GM12878 (cell line): ENCODE measurements at places on chromosomes 2 and 18. TPM values are rescaled to one million over a fixed set of nuclear protein-coding genes. Genes with fewer than 3 reads are reported as not detected.

- DNase-seq: no peak
These were observed 98.8 kb upstream of the NCKAP5 start for GRCh38 chr2:133667085-133667484.

DNA sequence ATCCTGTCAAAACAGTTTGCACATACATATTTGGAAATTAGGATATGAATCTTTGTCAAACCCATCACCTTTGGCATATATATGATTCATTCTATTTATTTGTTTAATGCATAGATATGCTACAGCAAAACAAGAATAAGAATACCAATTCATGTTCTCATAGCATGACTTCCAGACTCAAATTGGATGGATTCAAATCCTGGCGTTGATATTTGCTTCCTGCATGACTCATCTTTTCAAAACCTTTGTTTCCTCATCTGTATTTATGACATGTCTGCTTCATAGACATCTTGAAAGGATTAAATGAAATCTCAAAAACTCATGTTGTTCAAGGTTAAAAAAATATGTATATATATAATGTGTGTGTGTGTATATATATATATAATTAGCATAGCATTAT is 261.3 kb downstream of the MBD5 start:
- DNase-seq: no peak

- DNase-seq: no peak
These were observed 112.1 kb downstream of the RND3 start for GRCh38 chr2:150375333-150375732.

The SIX2 gene
- total RNA-seq: not detected in 2 replicates

DNA sequence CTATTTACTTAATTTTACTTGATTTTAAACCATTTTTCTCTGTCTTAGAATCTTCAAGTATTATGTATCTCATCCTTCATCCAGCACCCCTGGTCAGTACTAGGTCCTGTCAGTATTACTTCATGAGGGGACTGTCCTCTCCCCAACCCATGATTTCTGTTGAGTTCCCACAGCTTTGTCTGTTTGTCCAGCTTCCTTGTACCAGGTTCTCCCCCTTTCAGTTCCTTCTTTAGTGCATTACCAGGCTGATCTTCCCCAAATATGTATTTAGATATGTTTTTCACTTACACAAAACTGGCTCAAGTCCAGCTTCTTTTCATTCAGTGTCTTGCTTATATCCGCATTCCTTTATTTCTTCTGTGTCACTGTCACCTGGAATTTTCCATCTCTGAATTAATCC is 13.8 kb upstream of the TTC27 start:
- no peak for DNase-seq

DNA sequence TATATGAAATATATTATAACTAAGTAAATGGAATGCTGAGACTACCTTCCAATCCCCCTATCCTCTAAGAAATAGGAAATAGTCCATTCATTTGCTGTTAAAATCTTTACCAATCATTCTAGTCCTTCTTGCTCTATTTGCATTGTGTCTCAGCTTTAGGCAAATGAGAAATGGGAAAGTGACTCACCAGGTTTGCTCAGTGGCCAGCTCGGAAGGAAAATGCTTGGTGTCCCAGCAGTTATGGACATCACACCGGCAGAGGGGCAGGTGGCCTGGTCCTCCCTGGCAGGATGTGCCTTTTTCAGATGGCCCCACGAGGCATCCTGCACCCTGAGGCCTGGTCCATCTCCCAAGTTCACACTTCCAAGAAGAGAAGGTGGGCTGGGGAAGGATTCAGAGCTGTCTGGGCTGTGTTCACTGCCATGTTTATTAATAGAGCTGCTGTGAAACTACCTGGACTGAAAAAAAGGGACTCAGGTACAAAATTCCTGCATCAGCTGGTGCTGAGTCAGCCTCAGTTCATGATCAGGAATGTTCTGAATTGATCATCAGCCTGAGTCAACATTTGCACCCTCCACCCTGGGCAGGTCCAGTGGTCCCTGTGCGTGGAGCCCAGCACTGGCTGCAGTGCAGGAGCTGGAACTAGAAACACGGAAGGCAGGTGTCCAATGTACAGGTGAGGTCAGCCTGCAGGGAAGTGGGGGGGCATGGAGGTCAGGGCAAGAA is 60.1 kb upstream of the ARL4C start:
- no peak for DNase-seq

- DNase-seq: no peak
These were observed 23.8 kb downstream of the CD28 start for GRCh38 chr2:203730076-203730729.

The PAX8 gene
- total RNA-seq: 1.2 and 1.5 TPM in 2 replicates

The VWA3B gene
- total RNA-seq: not detected in 2 replicates

The ACMSD gene
- total RNA-seq: not detected in 2 replicates

The THSD7B gene
- 0.33 and 0.51 TPM in 2 replicates for total RNA-seq
